ENCODE measurements at places on chromosomes 7 and 10.

DNA sequence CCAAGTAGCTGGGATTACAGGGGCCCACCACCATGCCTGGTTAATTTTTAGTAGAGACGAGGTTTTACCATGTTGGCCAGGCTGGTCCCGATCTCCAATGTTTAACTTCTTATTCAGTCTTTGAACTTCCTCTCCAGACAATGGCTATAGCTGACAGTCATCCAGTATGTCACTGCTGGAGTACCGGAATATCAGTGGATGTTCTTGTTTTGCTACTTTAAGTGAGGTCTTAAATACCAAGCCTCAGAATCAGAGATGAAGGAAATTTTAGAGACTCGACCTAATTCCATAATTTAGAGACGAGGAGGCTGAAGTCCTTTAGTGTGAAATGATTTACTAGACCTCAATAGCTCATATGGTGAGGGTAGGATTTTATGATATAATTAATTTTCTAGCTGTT, 294.8 kb upstream of the KLF6 start:
- DNase-seq, result no peak

DNA sequence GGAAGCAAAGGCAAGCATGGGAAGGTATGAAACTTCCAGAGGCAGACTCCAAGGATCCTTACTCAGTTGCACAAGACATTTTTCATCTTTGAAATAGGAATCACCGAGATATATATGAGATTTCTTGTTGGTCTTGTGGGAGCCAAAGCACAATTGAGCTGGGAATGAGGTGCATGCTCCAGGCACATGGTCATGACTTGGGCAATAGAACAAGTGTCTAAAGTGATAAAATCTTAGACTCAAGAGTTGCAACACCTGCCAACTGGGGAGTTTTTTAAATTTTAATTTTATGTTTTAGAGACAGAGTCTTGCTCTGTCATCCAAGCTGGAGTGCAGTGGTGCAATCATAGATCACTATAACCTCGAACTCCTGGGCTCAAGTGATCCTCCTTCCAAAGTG, 169.5 kb upstream of the ADCY1 start:
- no peak for DNase-seq

GRCh38 chr10:48878091-48878490, 61.5 kb downstream of the LRRC18 start:
- no peak for DNase-seq

- no peak for DNase-seq
These were observed 131.5 kb downstream of the KIAA1217 start for GRCh38 chr10:24340446-24340845.

DNA sequence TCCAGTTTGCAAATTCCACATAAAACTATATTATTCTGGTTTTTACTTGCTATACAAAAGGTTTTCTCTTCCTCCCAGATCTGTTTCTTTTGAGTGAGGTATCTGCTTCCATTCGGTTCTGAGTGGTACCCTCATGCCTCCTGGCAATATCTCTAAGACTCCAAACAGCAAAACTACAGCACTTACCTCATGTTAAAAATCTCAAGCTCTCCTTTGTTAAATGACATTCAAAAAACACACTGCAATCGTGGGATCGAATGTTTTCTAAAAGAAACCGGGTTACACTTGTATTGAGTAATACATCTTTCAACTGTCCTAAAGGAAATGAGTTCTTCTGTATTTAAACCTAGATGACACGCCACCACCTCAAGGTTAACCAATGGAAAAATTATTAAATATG, 11.1 kb downstream of the YWHAG start:
- no peak for DNase-seq

DNA sequence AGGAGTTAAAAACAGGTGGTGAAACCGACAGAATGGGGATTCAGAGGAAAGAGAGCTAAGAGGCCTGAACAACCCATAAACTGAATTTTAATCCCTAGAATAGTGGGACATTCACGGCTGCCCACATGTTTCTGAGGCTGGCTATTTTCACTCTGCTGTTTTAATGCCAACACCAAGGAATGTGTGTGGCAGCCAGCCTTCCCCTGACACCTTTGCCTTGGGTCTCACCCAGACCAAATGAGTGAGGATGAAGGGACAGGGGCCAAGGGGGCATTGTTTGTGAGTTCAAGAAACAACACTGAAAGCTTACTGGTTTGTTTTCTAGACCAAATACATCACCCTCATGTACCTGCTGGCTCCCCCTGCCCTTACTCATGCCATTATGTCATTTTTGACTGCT, 164.3 kb downstream of the JAZF1 start:
- no peak for DNase-seq

DNA sequence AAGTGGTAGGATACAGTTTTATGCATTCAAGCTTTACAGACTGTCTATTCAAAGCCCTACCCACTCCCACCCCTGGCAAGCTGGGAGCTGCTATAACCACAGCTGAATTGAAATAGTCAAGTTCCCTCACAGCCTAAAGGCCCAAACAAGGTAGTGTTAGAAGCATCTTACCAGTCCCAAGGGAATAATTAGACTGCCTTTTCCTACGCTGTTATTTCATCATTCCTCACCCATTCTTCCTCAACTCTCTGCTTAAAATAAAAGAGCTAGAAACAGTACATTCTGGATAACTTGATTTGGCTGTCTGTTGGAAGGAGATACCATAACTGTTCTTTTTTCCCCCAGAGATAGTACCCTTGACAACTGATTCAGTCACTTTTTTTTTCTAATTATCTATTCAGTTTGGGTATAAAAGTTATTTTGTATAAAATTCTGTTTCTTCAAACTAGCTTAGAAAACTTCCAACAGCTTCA, 54.0 kb downstream of the RAPGEF5 start:
- DNase-seq, result no peak

GRCh38 chr7:20296444-20296843, 34.3 kb upstream of the ITGB8 start:
- DNase-seq, result no peak

DNA sequence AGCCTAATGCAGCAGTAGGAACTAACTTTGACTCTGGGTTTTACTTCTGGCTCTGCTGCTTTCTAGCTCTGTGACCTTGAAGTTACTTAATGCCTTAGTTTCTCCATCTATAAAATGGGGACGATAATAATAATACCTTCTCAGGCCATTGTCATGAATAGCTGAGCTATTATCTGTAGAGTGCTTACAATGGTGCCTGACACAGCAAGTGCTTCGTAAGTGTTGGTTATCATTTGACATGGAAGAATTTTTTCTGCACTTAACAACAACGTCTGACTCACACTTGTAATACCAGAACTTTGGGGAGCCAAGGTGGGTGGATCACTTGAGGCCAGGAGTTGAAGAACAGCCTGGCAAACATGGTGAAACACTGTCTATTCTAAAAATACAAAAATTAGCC, 140.5 kb downstream of the ARL4A start:
- DNase-seq, result no peak

DNA sequence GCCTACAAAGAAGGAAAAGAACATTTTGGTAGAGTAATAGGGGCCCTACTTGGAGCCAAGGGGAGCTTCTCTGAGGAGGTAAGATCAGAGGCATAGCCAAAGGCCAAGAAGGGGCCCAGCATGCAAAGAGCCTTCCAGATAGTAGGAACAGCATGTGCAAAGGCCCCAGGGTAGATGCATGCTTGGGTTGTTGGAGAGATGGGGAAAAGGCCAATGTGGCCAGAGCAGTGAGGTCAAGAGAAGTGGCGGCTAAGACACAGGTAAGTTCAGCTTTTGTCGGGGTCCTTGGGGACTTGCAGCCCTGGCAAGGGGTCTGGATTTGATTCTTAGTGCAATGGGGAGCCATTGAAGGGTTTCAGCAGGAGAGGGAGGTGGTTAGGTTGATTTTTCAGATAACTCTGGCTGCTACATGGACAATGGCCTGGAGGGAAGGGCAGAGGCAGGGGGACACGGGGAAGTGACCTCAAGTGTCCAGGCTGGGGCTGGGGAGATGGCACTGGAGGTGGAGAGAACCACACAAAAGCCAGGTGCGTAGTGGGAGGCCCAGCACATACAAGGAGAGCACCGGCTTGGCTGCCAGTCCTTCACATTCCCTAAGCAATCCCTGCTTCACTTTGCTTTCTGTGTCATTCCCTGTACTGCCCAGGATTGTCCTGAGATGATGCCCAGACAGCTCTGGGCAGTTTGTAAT, 16.5 kb downstream of the GRID1 start:
- no peak for DNase-seq

DNA sequence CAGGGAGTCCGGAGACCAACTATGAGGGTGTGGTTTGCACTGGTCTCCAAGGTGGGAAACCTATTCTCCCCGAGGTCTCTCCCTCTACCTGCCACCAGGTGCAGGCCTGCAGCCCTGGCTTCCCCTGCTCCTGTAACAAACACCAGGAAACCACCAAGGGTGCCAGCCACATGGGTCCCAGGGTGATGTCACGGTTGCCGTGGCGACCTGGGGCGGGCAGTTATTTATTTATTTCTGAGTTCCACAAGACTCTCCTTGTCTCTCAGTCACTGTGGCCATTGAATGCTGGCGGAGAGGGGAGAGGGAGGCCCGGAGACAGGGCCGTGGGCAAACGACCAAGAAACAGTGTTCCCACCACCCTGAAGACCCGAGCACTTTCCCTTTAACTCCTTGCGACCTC, 27.0 kb downstream of the MMD2 start:
- no peak for DNase-seq

Measured in germinal center (tissue), 1 donor.